ENCODE measurements at places on chromosomes 4 and X.
A peak's percentile ranks its signal among the peaks of the same experiment; 100 is the strongest.

GRCh38 chr4:173013232-173013930 is 155.2 kb upstream of the GALNT7 start:
- peak; percentile 47 for DNase-seq

- DNase-seq = no peak
Observed at GRCh38 chrX:125108921-125109320, 210.8 kb upstream of the TEX13C start.

GRCh38 chrX:49269767-49270248 is at the start of gene PPP1R3F:
Gene PPP1R3F (plus strand): TSS chrX:49269793. CDS start chrX:49269870, 77 bp downstream.
- no peak for DNase-seq

DNA sequence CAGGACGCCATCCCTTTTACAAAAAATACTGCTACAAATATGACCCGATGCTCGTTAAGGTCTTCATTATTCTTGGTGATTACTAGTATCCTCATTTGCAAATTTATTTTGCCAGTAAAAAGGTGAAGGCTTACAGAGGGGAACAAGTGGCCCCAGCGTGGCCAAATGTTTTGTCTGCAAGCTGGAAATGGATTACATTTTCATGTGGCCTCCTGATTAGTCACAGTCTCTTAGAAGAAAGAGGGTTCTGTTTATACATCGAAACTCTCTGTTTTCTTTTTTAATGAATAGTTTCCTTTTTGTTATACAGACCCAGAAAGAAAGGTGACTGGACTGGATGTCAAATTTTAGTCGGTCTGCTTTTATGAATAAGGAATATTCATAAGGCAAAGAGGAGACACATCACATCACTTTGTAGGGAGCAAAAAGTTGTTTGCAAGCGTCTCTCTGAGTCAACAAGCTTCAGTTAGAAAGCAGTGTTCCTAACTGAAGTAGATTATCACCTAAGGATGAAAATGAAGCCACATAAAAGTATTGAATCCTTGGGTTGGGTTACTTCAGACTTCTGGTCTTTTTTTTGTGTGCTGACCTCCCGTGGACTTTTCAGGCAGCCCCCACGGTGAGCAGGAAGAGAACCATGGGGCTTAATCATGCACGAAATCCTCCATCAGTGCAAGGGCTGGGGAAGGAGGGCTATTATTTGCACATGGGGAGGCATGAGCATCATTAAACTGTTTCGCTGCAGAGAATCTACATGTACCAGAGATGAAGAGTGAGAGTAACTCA is 125.6 kb downstream of the ARSF start:
- no peak for DNase-seq

DNA sequence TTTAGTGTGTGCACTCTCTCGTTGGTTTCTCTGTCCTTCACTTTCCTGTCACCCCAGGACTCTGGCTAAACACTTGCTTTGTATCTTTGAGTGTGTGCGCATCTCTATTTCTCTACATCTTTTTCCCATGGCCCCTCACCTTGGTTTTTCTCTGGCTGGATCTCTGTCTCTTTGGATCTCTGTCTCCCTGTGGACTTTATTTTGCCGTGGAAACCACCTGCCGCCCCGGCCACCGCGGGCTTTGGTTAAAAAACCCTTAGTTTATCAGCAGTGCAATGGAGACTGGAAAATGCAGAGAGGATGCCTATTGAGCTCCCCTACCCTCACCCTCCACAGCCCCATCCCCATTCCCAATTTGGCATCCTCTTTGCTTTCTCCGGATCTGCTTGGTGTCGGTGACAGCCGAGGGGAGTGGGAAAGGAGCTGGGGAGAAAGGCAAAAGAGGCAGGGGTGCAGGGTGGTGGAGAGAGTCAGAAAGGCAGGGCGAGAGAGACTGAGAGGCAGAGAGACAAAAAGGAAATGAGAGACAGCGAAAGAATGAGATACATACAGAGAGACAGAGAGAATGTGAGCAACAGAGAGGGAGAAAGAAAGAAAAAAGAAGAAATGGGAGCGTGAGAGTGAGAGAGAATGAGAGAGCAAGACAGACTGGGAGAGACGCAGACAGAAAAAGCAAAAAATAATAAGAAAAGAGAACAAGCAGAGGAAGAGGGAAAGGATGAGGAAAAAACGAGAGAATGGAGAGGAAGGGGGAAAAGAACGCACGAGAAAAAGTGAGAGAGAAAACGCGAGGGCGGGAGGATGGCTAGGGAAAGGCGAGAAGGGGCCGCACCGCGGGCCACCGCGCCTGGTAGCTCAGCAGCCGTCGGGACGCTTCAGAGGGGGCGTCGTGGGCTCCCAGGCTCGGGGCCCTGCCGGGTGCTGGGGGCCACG is 688 bp downstream of the GPR101 start:
- DNase-seq = no peak

DNA sequence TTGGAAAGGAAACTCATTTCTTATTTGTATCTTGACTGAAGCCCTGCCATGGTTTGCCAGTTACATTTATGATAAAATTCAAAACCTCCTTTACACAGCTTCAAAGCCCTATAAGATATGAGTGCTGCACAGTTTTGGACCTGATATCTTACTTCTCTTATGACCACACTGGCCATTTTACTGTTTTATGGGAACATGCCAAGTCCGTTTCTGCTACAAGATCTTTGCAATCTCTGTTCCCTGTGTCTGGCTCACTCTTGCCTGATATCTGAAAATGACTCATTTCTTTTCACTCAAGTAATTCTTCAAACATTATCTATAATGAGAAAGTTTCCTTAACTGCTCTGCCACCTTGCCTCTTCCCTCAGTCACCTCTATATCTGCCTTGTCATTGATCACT is 247.3 kb downstream of the SPOCK3 start:
- no peak for DNase-seq

DNA sequence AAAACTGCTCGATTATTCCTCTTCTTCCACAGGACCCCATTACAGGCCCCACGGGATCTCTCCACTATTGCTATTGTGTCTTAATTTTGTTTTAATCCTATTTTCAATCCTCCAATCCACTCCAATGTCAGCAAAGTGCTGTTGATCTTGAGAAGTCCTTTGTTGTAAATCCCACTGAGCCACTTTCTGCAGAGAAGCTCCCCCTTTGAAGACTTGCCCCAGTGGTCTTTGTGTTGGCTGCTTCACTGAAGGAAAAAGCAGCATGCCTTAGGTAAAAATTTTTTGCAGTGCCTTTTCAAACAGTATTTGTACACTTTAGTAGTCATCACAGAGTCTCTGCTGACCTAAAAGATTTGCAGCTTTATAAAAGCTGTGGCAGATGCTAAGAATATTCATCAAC is 252.0 kb upstream of the SLC7A11 start:
- DNase-seq = no peak

DNA sequence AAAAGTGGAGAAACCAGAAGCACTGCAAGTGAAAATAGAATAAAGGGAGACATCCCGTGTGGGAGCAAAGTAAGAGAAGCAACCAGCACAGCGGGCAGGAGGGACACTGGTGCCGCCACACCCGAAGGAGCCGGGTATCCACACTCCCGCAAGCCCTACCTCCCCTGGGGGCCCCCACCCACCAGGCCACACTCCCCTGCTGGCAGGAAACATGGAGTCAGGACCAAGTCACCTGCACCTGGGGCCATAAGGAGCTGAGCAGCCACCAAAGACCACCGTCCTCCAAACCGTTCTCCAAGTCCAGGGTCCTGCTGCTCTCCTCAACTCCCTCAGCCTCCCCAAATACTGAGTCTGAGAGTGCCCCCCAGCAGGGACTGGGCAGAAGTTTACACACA is 30.5 kb downstream of the FGFRL1 start:
- DNase-seq = no peak

DNA sequence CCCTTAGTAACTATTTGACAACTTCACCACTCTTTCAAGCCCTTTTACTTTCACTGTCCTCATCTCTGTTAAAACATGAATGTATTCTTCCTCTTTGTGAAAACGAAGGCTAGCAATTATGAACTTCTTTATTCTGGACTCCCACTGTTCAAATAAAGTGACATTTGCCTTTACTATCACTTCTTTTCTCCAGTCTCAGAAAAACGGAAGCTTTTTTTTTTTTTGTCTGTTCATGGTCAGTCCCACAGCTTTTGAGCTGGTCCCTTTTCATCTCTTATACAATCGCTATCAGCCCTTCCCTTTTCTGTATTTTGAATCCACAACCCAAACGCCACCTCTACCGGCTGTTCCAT is 327.7 kb downstream of the DKK2 start:
- no peak for DNase-seq

DNA sequence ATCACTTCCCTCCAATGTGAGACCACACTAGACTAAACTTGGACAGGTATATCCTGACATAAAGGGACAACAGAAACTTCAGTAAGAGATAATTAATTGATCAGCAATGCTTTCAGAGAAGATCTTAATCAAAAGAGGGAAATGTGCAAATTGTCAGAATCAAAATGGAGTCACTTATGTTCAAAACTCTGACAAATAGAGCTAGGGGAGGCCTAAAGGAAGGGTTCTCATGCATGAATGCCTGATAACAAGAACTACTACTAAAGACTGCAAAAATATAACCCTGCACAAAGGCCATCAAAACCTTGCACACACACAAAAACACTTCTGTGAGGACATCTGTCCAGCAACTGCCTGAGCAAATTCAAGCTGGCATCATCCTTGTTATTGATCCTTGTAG is 637.5 kb upstream of the INTU start:
- DNase-seq = no peak

- no peak for DNase-seq
Observed at GRCh38 chr4:126405369-126405982, 1090.7 kb downstream of the FAT4 start.

DNA sequence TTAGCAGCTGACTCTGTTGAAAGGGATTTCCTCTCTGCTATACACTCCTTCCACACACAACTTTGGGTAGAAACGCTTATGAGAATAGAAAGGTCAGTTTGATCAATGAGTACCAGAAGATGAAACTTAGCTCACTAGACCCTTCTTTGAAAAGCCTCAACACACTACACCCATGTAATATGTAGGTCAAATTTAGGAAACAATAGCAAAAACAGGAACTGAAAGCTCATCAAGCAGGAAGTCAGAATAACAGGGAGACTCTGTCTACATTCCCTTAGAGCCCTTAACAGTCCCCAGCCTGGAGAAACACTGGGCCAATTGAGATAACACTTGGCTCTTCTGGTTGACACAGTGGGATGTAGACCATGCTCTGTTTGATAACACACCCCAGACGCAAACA is 30.7 kb downstream of the SRPX2 start:
- no peak for DNase-seq

- DNase-seq = peak; percentile 88
Observed at GRCh38 chr4:164977243-164978164, at the start of gene TRIM61. Gene TRIM61 (minus strand): TSS chr4:164977657. CDS start chr4:164970002, 7,655 bp downstream.

DNA sequence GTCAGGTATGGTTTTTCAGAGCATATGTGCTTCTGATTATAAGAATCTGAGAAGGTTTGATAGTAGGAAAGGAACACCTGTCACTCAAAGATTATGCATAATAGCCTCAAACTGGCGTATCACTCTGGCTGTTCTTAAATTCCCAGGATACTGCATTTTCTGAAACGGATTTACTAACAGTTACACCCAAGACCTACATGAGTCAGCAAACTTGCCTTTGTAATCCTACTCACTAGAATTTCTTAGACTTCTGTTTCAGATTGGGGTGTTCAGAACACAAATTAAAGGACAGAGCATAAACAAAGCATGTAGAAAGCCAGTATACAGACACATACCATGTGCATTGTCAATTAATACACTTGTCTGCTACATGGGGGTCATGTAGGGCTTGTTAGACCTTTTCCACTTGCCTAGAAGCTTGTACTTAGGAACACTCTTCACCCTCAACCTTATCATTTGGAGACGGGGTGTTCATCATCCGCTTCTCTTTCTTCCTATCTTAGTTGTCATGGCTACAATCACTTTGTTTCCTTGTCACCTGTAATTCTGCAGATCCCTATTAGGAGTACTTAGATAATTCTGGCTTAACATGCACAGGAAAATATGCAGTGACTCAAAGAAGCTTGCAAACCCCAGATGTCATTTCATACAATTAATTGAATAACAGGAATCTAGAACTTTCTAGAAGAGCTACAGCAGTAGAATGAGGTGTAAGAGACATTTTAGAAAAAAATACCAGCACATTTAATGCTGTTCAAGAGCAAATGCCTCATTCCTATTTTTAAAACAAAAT is 593.0 kb upstream of the TENM3 start:
- DNase-seq = no peak

DNA sequence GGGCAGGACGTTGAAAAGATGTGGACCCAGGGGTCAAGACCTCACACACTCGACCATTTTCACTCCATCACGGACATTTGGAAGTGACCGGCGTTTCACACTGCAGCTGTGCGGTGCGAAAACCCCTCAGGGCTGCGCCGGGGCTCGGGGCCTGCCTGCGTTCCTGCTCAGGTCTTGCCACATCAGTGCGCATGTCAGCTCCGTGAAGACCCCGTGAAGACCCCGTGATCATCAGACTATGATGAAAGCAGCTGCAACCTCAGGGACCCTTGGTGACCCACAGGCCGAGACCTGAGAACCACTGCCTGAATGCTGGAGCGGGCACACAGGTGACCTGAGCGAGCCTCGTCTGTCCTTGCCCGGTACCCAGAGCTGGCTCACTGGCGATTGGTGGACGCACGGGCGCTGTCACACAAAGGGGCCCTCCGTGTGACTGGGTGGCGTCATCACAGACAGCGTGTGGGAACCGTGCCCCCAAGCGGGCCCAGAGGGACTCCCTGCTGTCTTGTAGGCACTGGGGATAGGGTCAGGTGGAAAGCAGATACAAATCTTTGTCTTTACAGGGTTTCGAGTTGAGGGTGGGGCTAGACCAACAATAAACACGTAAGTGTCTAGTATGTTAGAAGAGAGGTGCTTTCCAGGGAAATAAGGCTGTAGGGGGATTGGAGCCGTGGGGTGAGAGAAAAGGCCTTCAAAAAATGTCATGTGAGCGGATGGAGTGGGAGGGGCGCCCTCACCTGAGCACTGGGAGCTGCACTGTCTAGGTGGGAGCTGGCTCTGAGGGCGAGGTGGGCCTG is 12.7 kb downstream of the MSANTD1 start:
- no peak for DNase-seq

Data from right hindlimb (tissue), 1 donor.